CD4-positive, alpha-beta T cell treated with Interleukin-17A for 1 hour (primary cell): ENCODE measurements at places on chromosomes 7 and 10.

- DNase-seq, result no peak
These were observed 14.4 kb upstream of the RBM20 start for GRCh38 chr10:110629680-110630191.

- no peak for DNase-seq
These were observed 4.5 kb upstream of the NODAL start for GRCh38 chr10:70445718-70446657.

DNA sequence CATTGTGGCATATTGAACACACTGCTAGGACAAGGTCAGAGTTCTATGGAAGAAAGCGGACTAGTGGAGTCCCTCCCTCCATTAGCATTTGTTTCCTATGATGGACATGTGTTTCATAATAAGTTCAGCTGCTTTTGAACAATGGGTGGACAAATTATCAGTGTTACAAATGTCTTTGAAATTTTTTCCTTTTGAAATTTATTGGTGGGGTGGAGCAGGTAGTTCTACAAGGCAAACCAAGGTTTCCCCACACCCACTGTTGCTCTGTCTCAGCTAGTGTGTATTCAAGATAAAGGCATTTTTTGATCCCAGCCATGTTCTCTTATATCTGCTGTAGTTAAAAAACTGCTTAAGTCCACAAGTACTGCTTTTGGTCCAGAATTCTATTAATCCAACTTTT is 79.9 kb downstream of the MALSU1 start:
- no peak for DNase-seq

DNA sequence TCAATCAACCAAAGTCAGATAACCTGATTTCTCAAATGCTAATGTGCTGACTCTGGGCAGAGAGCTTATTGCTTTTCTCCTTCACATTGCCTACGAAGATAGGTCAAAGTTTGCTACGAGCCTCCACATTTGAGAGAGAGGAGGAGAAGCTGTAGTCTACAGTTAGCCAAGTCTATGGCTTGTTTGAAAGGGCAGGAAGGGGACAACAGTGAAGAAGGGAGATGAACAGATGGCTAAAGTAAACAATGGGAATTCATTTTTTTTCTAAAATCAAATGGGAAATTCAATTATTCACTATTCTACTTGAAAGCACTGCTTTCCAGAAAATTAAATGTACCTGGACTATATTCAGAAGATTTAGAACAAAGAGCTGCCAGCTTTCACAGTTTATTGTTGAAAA is 126.7 kb upstream of the C1QL3 start:
- DNase-seq, result no peak

- no peak for DNase-seq
These were observed 26.8 kb downstream of the DNAJC1 start for GRCh38 chr10:21976739-21977138.

GRCh38 chr7:141053626-141054025 is 20.2 kb upstream of the TMEM178B start:
- DNase-seq, result peak; percentile 83
